ENCODE measurements at places on chromosomes 5 and 9. TPM values are rescaled to one million over a fixed set of nuclear protein-coding genes. Genes with fewer than 3 reads are reported as not detected.
A peak's percentile ranks its signal among the peaks of the same experiment; 100 is the strongest.

Gene FABP6
- total RNA-seq = not detected

Gene FAT2
- total RNA-seq = not detected

DNA sequence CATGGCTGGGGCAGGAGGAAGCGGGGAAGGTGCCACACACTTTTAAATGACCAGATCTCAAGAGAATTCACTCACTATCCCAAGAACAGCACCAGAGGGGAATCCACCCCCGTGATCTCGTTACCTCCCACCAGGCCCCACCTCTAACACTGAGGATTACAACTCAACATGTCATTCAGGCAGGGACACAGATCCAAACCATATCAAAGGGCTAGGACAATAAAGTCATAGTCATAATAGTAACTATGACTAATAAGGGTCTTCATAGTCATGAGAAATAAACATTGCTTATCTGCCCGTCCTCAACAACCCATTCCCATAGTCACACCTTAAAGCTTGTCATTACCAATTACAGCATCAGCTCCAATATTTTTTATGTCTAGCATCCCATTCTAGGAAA is 65.3 kb upstream of the SMC2 start:
- H3K4me1 ChIP-seq = peaks cover 7% of the 10 kb centered on the region
- H3K36me3 ChIP-seq = no peaks in the 10 kb centered on the region
- no peak overlapping the region for H3K27ac ChIP-seq
- DNase-seq = no peak

DNA sequence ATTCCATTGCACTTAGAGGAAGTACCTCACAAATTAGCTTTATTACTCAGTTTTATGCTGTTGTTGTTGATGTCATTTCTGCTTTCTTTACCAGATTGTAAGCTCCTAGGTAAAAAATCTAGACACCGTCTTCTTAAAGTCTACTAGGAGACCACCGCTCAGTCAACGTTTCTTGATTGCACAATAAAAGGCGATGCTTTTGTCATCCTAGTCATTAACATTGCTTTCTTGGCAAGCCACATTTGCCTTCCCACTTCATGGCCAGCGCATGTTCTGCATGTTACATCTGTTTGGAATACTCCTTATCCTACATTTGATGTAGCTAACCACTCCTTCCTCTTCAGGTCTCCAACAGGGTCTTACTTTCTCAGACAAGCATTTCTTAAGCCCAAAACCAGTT is 464.0 kb upstream of the TUSC1 start:
- no peaks in the 10 kb centered on the region for H3K27me3 ChIP-seq
- no peak overlapping the region for H3K4me3 ChIP-seq
- no peak for DNase-seq
- no peaks in the 10 kb centered on the region for H3K4me1 ChIP-seq

DNA sequence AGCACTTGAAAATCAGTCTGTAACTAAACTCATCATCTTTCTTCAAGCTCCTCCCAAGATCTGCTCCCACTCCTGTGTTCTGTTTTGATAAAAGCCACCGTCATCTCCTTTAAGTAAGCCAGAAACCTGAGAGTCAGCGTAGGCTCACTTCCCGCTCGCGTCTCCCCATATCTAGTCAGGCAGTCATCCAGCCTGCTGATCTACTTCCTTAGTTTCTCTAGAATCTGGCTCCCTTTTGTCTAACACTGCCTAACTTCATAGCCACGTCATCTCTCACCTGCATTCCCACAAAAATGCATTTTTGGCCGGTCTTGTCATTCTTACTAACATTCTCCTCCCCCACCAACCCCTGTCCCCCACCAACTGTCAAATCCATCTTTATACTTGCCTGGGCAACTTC is 3.0 kb upstream of the TJP2 start:
- H3K27ac ChIP-seq = no peak overlapping the region
- peaks cover 31% of the 10 kb centered on the region for H3K4me1 ChIP-seq
- H3K4me3 ChIP-seq = no peak overlapping the region
- peaks cover 42% of the 10 kb centered on the region for H3K27me3 ChIP-seq

- H3K4me3 ChIP-seq = no peak overlapping the region
- H3K27ac ChIP-seq = no peak overlapping the region
- H3K36me3 ChIP-seq = no peaks in the 10 kb centered on the region
- no peak for DNase-seq
- H3K4me1 ChIP-seq = no peaks in the 10 kb centered on the region
Measured at GRCh38 chr9:135340143-135340655, 139.4 kb upstream of the PPP1R26 start.

DNA sequence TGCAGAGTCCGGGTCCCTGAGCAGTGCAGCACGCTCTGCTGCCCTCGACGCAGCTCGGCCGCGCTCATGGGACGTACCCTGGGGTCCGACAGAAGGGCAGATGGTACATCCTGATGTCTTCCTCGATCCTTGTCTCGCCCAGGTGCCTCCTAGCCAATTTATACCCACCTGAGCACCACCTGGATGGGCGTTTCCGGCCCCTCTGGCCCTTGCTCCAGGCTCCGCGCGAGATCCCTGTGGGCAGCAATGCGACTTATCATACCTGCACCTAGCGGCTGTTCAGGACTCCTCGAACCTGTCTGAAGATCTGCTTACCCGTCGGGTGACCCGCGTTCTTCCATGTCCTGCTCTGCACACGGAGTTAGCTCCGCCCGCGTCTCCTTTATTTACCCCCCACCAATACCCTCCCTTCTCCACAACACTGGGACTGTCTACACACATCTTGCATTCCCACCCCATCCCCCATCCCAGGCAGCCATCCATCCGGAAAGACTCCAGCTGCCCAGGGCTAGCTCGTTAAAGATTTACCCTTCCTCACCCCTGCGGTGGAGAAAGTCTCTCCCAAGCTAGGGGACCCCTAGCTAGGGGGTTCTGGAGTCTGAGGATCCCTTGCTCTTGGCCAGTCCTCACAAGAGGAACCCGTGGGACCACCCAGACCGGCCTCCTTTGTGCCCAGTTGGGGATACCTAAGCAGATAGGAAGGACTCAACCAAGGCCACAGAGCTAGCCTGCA is at the start of gene KIF12:
KIF12 (minus strand) TSS at position 357 of the 733 bp plus-strand sequence; CDS start at position 341, 16 bp downstream.
- H3K27me3 ChIP-seq = peaks cover 33% of the 10 kb centered on the region
- H3K4me1 ChIP-seq = no peaks in the 10 kb centered on the region
- no peak within 1 kb of the TSS for H3K27ac ChIP-seq
- no peak for DNase-seq
- no peak within 1 kb of the TSS for H3K4me3 ChIP-seq

GRCh38 chr9:87379300-87379699 is 118.4 kb upstream of the DAPK1 start:
- no peak overlapping the region for H3K27ac ChIP-seq
- H3K4me1 ChIP-seq = no peaks in the 10 kb centered on the region
- DNase-seq = no peak

GRCh38 chr9:115289757-115290208 is 171.8 kb upstream of the TNC start:
- no peaks in the 10 kb centered on the region for H3K4me1 ChIP-seq
- no peaks in the 10 kb centered on the region for H3K27me3 ChIP-seq
- DNase-seq = no peak
- H3K4me3 ChIP-seq = no peak overlapping the region

GRCh38 chr5:14321936-14322335 is 178.8 kb downstream of the TRIO start:
- H3K36me3 ChIP-seq = no peaks in the 10 kb centered on the region
- no peak overlapping the region for H3K4me3 ChIP-seq
- H3K27ac ChIP-seq = no peak overlapping the region
- no peaks in the 10 kb centered on the region for H3K27me3 ChIP-seq
- H3K4me1 ChIP-seq = no peaks in the 10 kb centered on the region
- DNase-seq = no peak

- H3K4me3 ChIP-seq = peak overlapping the region; percentile 63
- peaks cover 29% of the 10 kb centered on the region for H3K4me1 ChIP-seq
- H3K27me3 ChIP-seq = no peaks in the 10 kb centered on the region
- peak overlapping the region; percentile 84 for H3K27ac ChIP-seq
- peaks cover 38% of the 10 kb centered on the region for H3K36me3 ChIP-seq
Measured at GRCh38 chr5:37197340-37198050, 51.7 kb downstream of the CPLANE1 start.

DNA sequence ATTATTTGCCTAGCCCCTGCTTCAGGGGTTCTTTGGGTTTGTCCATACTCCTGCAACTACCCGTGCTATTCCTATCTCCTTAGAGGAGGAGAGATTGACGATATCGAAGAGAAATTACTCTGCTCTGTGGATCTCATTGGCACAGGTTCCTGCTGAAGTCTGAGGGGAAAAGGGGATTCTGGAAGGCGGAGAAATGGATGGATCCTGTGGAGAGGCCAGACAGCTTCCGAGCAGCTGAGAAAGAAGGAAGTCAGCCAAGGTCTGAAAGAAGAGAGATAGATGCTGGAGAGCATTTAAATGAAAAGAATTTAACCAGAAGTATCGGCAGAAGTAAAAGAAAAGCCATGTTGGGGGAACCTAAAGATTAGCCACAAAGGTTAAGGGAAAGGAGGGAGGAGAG is 40.4 kb upstream of the SPATA31C2 start:
- peaks cover 2% of the 10 kb centered on the region for H3K36me3 ChIP-seq
- no peak overlapping the region for H3K4me3 ChIP-seq
- no peak for DNase-seq
- peaks cover 31% of the 10 kb centered on the region for H3K4me1 ChIP-seq
- H3K27me3 ChIP-seq = peaks cover 54% of the 10 kb centered on the region

DNA sequence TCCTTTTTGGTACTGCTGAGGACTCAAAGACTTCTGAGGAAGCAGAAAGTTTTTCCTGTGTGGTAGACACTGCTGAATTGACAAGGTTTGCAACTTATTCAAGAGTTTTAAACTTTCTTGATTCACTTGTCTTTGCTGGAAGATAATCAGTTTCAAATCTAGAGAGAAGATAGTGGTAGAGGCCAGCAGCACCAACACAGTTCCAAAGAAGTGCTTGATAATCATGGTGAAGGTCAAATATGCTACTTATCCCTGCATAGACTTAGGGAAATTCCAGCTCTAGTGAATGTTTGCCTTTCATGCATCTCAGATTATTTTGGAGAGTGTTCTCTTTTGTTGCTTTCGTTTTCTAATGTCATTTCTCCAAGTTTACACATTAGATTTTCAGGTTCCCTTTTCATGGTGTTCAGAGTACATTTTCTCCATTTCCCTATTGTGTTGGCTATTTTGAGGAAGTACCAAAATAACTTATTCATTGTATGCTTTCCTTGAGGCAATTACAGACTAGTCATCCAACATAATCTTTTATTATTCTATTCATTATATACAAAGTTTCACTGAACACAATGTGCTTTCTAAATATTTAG is 550 bp downstream of the IFNE start:
- no peaks in the 10 kb centered on the region for H3K4me1 ChIP-seq
- no peak overlapping the region for H3K27ac ChIP-seq
- no peak overlapping the region for H3K4me3 ChIP-seq
- no peaks in the 10 kb centered on the region for H3K36me3 ChIP-seq
- DNase-seq = no peak

- no peak overlapping the region for H3K4me3 ChIP-seq
- no peaks in the 10 kb centered on the region for H3K36me3 ChIP-seq
- H3K4me1 ChIP-seq = no peaks in the 10 kb centered on the region
- H3K27me3 ChIP-seq = no peaks in the 10 kb centered on the region
- no peak overlapping the region for H3K27ac ChIP-seq
Measured at GRCh38 chr5:100576217-100576751, 41.1 kb downstream of the FAM174A start.
